ENCODE measurements at places on chromosomes 4 and X.

GRCh38 chr4:154491341-154492271 is at the start of gene DCHS2:
Gene DCHS2 (minus strand): TSS chr4:154491799. CDS start chr4:154491355, 444 bp downstream.
- peak; percentile 82 for DNase-seq

DNA sequence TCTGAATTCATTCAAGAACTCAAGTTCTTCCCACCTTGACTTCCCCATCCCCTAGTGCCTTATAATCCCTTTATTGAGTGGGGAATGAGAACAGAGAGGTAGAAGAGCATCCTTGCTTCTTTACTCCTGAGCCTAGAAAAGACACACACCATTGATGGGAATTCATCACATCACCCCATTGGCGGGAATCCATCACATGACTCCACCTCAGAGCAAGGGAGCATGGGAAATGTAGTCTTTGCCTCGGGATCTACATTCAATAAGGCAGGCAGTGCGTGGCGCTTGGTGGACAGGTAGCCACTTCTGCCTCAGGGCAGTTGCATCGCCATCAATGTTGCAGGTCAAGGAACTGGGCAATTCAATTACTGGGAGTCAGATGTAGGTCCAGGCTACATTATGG is 50.7 kb downstream of the MXRA5 start:
- DNase-seq, result no peak

GRCh38 chrX:24294619-24295018 is 19.2 kb downstream of the SUPT20HL2 start:
- peak; percentile 34 for DNase-seq

GRCh38 chrX:77564823-77565222 is 117.6 kb downstream of the FGF16 start:
- DNase-seq, result no peak

DNA sequence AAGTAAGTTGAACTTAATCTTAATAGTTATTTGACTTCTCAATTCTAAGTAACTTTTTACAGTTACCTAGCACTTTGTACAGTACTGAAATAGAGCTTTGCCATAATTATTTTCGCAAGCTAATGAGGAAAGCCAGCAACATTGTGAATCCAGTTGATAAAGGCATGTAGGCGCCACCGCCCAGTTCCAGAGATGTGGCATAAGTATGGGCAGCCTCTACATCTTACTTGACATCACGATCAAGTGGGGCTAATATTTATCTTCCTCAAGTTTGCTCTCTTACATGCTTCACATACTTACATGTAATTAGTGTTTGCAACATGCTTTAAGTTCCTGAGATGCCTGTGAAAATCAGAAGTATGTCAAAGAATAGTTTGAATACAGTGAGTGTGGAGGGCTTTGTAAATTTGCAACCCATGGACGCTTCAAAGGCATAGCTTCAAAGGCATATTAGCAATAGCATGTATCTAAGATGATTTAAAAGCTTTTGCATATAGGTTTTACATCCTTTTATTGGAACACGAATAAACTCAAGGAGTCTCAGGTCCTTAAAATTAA is 34.9 kb upstream of the VCX3B start:
- DNase-seq, result no peak

- DNase-seq, result peak; percentile 51
Observed at GRCh38 chr4:72314869-72315268, 254.2 kb downstream of the ADAMTS3 start.

DNA sequence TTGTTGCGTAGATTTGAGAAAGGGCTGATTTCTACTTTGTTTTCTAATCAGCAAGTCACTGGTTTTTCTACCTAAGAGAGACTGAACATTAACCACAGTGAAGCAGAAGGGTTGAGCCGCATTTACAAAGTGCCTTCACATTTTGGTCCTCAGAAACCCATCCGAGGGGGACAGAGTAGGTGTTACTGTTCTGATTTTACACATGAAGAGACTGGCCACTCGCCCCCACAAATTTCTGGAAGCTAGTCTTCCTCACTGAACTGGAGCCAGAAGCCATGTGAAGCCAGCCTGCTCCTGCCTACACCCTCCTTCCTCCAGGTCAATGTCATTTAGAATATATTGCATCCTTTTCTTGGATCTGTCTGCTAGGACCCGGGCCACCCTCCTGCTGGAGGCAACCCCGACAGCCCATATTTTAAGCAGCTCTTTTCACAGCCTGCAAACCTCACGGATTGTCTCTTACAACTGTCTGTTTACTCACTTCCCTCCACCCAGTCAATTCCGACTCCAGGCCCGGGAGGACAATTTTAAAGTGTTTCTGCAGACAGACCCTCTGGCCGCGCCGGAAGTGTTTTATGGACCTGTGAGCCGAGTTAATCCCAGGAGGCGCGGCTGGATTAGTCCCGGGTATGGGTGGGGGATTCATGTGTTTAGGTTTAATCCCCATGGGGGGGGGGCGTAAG is 73.2 kb upstream of the BCOR start:
- DNase-seq, result peak; percentile 42

DNA sequence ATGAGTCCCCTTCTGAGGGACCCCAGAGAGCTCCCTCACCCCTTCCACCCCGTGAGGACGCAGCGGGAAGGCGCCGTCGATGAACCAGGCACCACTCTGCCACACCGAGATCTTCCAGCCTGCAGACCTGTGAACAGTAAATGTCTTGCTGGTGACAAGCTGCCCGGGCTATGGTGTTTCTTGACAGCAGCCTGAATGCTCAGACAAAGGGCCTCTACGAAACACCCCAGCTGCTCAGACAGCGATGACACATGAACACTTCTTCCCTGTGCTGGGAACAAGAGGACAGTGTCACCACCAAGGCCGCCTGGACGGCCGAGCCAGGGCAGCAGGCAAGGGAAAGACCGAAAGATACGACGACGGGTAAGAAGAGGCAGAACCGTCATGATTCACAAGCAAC is 30.6 kb upstream of the GTPBP6 start:
- no peak for DNase-seq

DNA sequence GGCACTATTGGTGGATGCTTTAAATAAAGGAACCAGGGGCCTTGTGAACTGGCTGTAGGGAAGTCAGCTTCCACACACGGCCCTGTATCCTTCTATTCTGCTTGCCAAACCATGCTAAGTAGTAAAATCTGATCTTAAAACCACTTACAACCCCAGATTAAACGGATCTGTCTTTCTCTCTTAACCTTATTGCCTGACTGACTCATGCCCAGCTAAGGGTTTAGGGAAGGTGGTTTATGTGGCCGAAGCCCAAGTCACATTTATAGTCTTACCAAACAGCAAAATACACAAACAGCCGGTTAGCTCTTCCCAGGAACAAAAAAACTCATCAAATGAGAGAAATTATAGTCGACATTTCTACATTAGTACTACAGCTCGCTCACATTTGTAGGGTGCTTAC is 988.4 kb upstream of the TENM3 start:
- DNase-seq, result no peak

DNA sequence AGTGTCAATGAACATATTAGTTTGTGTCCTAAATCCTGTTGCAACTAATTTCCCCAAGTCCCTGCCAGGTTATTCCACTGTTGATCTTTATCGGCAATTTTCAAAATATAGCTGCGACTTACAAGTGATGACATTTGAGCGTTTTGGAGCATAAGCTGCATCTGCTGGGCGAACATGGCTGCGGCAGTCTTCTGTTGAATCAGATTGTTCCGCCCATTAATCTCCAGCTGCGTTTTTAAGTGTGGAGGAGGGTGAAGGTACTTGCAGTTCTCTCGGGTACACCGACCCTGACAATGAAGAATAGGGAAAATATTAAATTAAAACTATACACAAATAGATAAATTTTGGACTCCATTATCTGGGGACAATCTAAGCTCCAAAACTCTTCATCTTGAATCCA is 82.7 kb downstream of the MBNL3 start:
- no peak for DNase-seq

GRCh38 chr4:32145987-32146386 is 1425.8 kb downstream of the PCDH7 start:
- no peak for DNase-seq

DNA sequence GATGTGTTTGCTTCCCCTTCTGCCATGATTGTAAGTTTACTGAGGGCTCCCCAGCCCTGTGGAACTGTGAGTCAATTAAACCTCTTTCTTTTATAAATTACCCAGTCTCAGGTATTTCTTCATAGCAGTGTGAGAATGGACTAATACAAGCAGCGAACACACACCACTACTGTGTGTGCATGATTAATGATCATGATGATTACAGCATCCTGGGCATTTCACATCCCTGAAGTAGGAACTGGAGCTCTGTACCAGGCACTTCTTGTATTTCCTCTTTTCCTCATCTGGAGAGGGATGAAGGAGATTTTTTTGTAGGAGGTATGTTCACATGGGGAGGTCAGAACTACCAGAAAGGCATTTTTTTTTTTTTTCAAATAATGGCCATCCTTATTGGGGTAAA is 60.8 kb downstream of the PPM1K start:
- DNase-seq, result no peak

- DNase-seq, result no peak
Observed at GRCh38 chr4:2269206-2269531, 7.3 kb upstream of the MXD4 start.

- no peak for DNase-seq
Observed at GRCh38 chr4:38129460-38130227, 169.4 kb downstream of the PTTG2 start.

GRCh38 chr4:98662626-98663225 is 4.3 kb upstream of the TSPAN5 start:
- DNase-seq, result no peak

DNA sequence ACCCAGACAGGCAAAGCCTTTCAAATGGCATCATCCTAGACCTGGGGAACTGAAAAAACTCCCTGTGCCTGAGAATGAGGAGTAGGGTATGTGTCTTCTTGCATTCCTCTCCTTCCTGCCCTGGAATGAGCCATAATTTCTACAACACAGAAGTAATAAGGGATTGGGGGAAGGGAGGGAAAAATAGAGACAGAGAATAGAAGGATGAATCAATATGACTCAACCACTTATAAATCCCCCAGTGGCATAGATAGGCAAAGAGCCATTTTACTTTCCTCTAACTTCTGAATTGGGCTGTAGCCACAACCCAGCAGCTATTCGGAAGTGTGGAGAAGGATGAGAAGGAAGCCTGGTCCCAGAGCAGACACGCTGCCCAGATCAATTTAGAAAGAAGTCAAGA is 99.9 kb downstream of the NHS start:
- DNase-seq, result no peak

DNA sequence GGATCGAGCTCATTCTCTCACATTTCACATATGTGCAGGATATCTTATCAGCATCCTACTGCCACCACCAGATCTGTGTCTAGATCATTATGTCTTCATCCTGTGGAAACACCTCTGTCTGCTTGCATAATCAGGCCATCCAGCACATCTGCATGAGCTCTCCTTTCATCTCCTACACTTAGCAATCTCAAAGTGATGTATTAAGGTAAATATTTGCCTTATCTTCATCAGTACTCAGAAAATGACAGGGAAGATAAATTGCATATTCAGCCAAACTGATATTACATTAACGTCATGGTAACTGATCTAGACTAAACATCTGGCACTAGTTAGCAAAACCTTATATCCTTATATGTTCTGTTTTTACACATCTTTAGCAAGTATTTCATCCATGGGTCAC is 207.3 kb upstream of the PABPC4L start:
- DNase-seq, result no peak

DNA sequence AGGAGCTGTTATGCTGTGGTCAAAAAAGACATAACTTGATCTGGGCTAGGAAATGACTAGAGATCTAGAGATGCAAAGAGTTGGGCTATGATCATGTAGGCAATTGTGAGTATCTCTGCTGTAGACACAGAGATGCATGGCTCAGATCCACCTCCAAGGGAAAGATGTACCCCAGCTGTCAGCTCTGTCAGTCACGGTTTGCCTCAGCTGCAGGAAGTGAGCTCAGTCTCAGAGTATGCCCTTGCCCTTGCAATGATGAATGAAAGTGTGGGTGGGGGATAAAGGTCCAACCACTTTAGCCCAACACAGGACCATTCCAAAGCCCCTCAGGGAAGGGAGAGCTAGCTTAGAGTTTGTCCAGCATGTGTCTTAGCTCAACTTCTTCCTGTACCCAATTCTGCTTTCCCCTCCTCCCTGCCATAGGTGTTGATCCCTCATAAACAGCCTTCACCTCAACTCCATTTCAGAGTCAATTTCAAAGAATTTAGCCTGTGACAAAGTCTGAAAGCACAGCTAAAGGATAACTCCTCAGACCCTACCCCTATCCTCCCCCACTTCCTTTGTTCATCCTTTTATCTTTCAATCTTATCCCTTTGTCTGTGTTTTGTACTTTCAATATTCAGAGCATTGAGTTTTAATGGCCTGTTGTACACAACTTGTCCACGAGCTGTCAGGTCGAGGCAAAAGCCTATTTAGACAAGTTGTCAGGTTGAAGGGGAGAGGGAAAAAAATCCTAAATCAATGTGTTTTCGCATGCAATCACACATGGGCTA is 90.6 kb downstream of the MID1IP1 start:
- DNase-seq, result no peak

GRCh38 chrX:13367950-13368349 is 48.1 kb upstream of the ATXN3L start:
- DNase-seq, result no peak

DNA sequence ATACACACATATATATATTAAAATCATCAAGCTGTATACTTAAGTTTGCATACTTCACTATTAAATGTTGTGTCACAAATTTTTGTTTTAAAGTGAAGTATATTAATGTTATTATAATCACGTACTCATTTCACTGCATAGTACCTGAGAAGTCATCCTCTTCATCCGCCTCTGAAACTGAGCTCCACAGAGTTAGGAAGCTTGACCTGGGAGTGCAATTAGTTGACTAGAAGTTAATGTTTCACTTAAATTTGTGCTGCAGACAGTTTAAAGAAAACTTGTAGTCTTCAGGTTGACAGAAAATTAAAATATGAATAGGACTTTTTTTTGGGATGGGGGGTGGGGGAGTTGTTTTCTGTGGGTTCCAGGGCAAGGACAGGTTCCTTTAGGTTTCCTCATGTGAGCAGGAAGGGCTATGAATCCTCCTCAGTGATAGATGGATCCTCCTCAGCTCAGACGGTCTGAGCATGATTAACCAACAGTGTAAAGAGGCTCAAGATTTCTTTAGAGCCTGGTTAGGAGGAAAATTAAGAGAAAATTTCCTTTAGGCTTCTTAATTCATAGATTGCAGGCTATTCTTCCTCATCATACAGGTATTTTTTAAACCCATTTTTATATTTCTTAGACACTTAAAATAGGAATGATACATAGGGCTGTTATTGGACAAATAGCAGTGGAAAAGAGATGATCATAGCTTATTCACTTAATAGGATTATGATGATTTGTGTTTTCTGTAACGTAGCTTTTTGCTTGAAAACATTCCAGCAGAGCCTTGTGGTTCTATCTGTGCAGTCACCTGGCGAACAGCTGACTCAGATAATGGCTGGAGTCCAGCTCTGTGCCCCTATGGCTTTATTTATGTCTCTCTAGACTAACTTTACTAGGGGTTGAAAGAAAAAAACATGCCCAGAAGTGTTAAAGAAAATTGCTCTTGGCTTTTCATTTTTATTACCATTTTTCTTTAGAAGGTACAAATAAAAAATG is 102.7 kb downstream of the SLC4A4 start:
- DNase-seq, result peak; percentile 40

DNA sequence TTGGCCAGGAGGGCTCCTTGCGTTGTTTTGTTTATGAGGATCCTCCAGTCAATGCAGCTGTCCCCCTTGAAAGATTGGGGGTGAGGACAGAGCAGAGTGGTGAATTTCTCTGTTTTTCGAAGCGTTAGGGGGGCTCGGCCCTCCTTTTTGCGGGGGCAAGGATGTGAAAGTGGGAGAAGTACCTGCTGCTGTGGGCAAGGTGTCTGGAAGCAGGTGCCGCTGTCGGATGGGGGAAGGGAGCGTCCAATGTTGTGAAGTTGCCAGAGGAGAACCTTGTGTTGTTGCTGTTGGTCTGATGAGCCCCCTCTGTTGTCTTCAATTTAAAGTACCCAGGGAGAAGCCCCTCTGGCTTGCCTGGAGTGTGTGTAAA is 613 bp downstream of the GLRB start:
- peak; percentile 30 for DNase-seq

GRCh38 chr4:126591583-126591982 is 1041.2 kb upstream of the INTU start:
- DNase-seq, result no peak

All from hepatocyte (in vitro differentiated cells).